Uterus (tissue), 4 donors: ENCODE measurements at places on chromosomes 4 and X.

- no peak for DNase-seq
Measured at GRCh38 chr4:153234885-153235284, 30.6 kb downstream of the TRIM2 start.

- DNase-seq: no peak
Measured at GRCh38 chr4:70522626-70523025, 4.3 kb downstream of the AMTN start.

DNA sequence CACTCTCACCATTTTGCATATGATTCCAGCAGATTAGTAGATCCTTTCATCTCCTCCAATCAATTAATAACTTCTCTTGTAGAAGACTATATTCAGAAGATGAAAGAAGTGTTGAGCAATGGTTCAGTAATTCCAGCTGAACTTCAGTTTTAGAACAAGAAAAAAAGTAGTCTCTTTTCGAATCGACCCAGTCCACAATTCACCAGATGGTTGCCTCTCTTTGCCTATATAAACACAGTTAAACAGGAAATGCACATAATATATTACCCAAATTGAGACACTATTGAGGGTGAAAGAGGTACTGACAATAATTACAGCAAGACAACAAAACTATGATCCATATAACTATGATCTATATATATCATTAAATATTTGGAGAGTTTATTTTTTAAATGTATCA lies 16.8 kb upstream of the FAM241A start:
- DNase-seq: no peak

DNA sequence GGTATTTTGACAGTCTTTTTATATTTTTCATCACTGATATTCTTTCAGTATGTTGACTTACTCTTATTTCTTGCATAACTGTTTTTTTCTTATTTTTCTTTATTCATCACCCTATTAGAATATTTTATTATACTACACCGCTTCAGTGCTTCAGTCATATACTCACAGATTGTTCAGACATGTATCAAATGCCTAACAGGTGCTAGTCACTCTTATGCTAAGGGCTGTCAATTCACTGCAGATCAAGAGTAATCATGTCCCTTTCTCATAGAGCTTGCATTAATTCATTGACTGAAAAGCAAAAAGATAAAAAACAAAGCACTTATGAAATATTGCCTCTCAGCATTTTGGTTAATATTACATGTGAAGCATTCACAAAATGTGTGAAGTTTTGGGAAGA lies 1435.6 kb downstream of the STIM2 start:
- no peak for DNase-seq

- no peak for DNase-seq
Measured at GRCh38 chr4:3070709-3071500, 3.4 kb downstream of the HTT-AS start.
